ENCODE measurements at places on chromosomes 16 and 17.
A peak's percentile ranks its signal among the peaks of the same experiment; 100 is the strongest.

GRCh38 chr16:86524029-86524428 lies 13.7 kb downstream of the FOXF1 start:
- DNase-seq = no peak

- DNase-seq = no peak
Observed at GRCh38 chr17:41974031-41974430, 7.4 kb downstream of the CNP start.

- DNase-seq = no peak
Observed at GRCh38 chr16:15933781-15934180, 15.6 kb upstream of the ABCC1 start.

- DNase-seq = no peak
Observed at GRCh38 chr17:41800601-41801373, 11.0 kb downstream of the P3H4 start.

- no peak for DNase-seq
Observed at GRCh38 chr17:83041305-83041704, 38.1 kb upstream of the METRNL start.

DNA sequence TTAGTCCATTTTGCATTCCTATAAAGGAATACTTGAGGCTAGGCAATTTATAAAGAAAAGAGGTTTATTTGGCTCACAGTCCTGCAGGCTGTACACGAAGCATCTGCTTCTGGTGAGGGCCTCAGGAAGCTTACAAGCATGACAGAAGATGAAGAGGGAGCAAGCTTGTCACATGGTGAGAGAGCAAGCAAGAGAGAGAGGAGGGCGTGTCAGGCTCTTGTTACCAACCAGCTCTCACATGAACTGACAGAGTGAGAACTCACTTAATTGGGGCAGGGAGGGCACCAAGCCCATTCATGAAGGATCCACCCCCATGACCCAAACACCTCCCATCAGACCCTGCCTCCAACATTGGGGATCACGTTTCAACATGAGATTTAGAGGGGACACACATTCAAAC lies 1.6 kb downstream of the CHCT1 start:
- DNase-seq = no peak

- DNase-seq = no peak
Observed at GRCh38 chr17:42783062-42783790, 2.8 kb downstream of the WNK4 start.

DNA sequence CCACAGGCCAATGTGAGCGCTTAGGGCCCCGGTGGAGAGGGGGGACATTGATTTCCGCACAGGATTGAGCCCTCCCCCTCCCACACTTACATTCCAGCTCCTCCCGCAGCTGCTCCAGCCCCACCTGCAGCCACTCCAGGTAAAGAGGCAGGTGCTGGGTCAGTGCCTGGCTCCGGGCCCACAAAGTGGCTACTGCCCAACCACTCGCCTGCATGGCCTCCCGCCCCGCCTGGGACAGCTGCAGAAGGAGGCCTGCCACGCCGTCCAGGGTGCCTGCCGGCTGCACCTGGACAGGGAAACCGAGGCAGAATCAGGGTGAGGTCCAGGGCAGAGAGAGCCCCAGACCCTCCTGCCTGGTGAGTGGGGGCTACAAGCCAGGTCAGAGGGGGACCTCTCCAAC lies 46.3 kb downstream of the RMI2 start:
- no peak for DNase-seq

DNA sequence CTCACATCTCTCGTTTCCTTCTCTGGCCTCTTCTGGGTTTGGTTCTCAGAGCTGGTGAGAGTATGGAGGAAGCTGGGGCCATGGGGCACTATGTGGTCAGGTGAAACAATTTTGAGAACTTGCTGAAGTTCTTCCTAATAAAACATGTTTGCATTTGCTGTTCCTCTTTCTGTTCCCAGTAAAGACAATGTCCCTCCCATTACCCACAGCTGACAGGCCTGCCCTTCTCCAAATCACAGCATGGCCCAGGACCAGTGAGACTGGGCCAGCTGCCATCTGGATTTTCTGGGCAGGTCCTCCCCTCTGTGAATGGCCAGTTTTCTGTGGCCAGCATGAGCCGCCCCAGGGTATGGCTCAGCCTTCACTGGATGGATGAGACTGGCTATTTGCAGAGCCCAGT lies at the start of gene CD300H:
CD300H (minus strand) TSS at position 113 of the 400 bp plus-strand sequence.
- no peak for DNase-seq

- peak; percentile 47 for DNase-seq
Observed at GRCh38 chr17:69358688-69359596, 32.0 kb upstream of the ABCA5 start.

DNA sequence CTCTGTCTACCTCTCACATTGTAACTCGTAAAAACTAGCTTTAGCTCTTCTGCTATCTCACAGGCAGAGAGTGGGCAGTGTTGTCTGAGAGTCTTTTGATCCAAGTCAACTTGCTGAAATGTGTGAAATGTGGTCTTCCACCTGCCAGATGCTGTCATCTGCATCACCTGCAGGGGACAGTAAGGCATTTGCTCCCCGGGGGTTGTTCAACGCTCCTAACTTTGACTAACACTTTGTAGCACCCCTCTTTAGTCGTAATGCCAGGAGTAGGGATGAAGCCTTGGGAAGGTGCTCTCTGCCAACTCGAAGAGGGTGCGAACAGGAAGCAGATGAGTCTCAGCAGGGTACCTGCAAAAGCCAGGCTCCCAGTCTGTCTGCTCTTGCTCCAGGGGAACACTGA lies 36.1 kb downstream of the SNX11 start:
- no peak for DNase-seq

GRCh38 chr17:70691150-70691549 lies 521.8 kb downstream of the KCNJ2 start:
- no peak for DNase-seq

DNA sequence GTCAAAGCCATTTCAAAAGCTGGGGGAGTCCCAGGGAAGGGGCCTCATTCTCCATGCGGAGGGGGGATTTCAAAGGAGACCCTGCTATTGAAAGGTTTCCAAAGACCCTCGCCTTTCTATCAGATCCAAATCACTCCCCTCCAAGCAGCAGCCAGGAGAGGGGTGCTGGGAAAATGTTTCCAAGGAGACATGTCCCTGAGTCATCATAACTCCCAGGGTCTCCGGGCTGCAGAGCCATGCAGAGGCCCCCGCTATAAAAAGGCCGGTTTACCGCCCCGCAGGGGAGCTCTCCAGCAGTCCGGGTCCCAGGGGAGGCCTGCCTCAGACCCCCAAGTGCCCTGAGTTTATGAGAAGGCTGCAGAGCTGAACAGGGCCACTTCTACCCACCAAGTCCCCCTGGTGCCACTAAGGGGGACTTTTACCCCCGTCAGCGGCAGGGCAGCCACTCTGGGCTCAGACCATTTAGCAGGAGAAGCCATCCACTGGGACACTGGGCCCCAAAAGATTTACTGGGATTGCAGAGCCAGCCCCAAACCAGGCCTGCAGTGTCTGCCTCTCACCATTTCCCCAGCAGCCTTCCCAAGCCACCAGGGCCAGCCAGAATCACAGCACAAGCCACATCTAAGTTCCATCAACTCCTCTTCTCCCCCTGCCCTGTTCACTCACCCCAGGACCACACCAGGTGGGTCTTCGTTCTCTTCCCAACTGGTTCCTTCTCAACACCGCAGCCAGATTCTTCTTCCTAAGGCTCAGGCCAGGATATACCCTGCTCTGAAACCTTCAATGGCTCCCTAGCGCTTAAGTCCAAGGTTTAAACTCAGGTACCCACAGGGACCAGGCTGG lies 234.4 kb downstream of the ZNF423 start:
- no peak for DNase-seq

DNA sequence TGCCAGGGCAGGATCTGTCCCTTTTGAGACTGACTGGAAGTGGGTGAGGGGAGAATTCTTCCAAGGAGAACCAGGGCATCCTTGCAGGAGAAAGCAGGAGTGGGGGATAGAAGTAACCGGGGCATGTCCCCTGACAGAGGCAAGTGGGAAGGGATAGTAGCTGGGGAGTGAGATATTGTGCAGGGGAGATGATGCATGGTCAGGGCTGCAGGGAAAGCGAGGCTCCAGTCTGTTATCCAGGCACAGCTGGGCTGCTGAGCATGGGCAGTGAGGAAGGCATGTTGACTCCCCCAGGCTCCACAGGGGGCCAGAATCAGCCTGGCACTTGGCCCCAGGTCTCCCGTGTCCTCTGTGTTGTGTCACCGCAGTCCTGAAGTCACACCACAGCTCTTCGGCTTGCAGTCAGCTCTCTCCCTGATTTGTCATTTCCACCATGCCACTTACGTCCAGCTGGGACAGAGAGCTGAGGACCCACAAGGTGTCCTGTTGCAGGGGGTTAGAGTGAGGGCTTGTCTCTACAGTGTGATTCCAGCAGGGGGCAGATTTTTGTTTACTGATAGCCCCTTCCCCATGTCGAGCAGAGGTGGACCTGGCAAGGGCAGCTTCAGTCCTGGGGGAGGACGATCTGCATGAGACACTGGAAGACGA lies 40.9 kb downstream of the B9D1 start:
- DNase-seq = no peak

- DNase-seq = no peak
Observed at GRCh38 chr17:63142836-63143235, 176.8 kb downstream of the TANC2 start.

DNA sequence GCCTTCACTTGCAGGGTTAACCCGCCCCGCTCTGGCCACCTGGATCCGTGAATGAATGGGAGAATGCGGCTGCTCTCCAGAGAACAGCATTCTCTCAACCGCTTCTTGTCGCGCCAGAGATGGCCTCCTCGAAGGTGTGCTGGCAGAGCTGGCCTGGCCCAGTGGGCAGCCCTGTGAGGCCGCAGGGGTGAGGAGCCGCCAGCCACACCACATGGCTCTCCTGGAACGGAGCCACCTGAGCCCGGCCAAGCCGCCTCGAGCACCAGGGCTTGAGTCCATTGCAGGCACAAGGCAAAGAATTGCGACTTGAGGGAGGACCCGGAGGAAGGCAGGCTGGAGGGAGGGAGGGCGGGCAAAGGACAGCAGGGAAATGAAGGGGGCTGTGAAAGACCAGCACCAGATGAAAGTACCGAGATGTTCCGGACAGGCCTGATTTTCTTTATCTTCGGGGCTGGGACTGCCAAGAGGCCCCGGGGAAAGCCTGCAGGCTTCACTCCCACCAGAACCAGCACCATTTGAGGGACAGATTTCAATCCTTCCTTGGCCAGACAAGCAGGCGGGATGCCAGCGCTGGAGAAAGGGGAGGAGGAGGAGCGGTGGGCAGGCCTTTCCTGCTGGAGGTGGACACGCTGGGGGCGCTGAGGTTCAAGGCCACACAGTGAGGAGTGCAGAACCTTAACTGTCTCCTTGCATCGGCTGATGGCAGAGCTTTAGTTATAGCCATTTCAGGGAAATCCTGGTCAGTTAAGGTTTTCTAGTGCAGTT lies 69.4 kb downstream of the MRC2 start:
- DNase-seq = no peak

GRCh38 chr17:14432079-14432478 lies 131.2 kb downstream of the HS3ST3B1 start:
- no peak for DNase-seq

- DNase-seq = no peak
Observed at GRCh38 chr17:48748718-48749566, 20.4 kb upstream of the HOXB13 start.

DNA sequence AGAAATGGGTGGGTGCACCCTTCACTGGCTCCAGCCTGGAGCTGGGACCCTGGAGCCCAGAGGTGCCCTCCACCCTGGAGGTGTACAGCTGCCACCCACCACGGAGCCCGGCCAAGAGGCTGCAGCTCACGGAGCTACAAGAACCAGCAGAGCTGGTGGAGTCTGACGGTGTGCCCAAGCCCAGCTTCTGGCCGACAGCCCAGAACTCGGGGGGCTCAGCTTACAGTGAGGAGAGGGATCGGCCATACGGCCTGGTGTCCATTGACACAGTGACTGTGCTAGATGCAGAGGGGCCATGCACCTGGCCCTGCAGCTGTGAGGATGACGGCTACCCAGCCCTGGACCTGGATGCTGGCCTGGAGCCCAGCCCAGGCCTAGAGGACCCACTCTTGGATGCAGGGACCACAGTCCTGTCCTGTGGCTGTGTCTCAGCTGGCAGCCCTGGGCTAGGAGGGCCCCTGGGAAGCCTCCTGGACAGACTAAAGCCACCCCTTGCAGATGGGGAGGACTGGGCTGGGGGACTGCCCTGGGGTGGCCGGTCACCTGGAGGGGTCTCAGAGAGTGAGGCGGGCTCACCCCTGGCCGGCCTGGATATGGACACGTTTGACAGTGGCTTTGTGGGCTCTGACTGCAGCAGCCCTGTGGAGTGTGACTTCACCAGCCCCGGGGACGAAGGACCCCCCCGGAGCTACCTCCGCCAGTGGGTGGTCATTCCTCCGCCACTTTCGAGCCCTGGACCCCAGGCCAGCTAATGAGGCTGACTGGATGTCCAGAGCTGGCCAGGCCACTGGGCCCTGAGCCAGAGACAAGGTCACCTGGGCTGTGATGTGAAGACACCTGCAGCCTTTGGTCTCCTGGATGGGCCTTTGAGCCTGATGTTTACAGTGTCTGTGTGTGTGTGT lies 46.8 kb downstream of the IL21R start:
- DNase-seq = no peak

GRCh38 chr16:87924811-87925670 lies 11.3 kb downstream of the CA5A start:
- no peak for DNase-seq

- DNase-seq = no peak
Observed at GRCh38 chr16:8848231-8848938, 20.4 kb downstream of the CARHSP1 start.

DNA sequence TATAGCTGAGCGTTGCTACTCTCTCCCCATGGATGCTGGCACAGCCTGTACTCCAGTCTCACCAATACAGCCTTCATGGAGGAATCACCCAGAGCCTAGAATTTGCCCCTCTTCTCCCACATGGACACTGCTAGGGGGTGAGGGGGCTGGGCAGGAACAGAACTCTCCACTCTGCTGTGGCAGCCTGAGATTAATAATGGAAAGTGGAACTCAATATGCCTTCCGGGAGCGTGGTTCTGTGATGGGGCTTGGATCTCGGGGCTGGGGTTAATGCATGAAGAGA lies 1.2 kb downstream of the SLC9A5 start:
- no peak for DNase-seq
